Stimulated activated CD4-positive, alpha-beta T cell treated with anti-CD3 and anti-CD28 coated beads, Interleukin-4, amount 100 ng/mL, for 48 hours (primary cell): ENCODE measurements at places on chromosomes 11 and 22.

DNA sequence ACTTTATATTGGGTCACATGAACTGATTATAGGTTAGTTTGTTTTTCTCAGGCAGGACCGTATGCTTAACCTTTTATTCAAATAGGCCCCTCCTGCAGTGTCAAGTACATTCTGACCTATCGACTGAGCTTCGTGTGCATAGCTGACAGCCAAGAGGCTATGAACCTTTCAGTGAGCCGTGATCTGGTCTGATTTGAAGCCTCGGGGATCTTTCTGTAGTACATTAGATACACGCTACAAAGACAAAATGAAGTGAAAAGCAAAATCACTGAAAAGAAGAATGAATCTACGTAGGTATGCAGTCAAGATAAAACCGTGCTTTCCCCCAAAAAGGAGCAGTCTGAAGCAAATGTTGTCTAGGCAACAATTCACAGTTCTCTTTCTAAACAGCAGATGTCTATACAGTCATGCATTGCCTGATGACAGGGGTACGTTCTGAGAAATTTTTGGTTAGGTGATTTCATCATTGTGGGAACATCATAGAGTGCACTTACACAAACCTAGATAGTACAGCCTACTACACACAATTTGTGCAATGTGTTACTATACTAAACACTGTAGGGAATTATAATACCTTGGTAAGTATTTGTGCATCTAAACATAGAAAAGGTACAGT lies 18.1 kb downstream of the JHY start:
- DNase-seq = no peak

GRCh38 chr11:36037031-36037430 lies 93.2 kb downstream of the LDLRAD3 start:
- DNase-seq = no peak

DNA sequence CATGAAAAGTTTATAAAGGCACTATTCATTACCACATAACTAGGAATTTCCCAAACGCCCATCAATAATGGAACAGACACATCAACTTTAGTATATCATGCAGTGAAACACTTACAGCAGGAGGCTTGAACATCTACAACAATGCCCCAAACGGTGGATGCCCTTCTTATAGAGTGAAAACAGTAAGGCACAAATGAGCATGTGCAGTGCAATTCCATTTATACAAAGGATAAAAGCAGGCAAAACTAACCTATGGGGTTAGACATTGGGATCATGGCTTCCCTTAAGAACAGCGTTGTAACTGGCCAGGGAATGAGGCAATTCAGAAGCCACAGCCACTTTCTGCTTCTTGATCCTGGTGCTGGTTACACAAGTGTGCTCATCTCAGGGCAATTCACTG lies 1363.0 kb downstream of the TBC1D22A start:
- no peak for DNase-seq

DNA sequence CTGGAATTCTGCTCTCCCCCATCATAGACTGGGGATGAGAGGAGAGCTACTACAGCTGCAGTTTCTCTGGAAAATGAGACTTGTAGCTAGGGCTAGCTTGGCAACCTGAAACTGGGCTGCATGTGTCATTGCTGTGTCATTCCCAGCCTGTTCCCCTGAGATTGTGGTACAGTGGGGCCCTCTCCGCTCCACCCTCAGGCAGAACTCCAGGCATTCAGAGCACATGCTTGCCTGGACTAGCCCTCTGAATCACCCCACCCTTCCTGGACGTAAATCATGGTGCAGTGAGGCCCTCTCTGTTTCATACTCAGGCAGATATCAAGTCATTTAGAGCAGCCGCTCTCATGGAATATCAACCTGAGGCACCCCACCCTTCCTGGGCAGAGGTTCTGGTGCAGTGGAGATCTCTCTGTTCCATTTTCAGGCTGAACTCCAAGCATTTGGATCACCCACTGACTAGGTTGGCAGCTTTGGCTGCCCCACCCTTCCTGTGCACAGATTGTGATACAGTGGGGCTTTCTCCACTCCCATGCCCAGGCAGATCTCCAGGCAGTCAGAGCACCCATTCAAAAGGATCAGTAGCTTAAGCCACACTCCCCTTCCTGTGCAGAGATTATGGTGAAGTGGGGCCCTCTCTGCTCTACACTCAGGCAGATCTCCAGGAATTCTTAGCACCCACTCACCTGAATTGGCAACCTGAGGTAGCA lies 274.4 kb downstream of the C11orf87 start:
- no peak for DNase-seq

DNA sequence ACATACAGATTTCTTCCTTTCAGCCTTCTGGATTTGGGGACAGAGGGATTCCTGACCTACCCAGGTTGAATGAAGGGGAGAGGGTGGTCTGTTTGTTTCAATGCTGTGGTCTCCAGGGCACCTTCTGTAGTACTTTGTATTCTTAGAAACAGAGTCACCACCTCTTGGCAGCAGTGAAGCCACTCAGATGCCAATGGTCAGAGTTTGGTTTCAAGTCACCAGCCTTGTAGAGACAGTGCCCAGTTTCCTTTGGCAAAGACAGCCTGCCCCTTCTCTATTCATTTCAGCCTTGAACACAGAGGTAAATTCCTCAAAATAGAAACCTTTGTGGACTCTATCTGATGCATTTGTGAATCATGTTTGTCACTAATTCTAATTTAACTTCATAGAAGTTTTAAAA lies 111.7 kb upstream of the RASSF10 start:
- no peak for DNase-seq

DNA sequence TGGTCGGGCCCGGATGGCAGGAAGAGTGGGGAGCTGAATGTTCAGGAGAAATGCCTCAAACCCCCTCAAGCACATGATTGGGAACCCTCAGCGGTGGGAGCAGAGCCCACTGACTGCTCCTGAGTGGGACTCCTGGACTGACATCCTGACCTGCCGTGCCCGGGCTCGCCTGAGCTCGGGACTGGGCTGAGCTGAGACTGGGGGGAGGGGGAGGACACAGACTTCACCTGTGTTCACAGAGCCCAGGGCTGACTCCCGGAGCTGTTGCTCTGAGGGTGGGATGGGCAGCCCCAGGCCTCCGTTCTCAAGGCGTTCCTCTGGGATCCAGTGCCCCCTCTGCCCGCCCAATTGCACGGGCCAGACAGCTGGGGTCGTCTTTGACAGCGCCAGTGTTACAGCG lies 24.6 kb downstream of the DAGLA start:
- DNase-seq = no peak

DNA sequence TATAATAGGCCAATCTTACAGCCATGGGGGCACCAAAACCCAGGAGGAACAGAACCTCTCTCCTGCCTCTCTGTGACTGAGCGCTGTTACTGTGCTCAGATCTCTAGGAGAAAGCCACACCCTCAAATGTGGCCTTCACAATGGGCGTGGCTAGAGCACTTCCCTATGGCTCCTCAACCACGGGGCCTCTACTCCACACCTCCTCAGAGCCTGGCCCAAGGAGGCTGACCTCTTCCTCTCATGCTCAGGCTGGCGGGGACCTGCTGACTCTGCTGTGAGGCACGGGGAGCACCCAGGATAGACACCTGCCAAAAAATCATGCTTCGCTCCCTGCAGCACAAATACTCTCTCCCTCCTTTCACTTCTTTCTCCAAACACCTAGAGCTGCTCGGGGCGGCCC lies 41.0 kb downstream of the C11orf58 start:
- DNase-seq = no peak

DNA sequence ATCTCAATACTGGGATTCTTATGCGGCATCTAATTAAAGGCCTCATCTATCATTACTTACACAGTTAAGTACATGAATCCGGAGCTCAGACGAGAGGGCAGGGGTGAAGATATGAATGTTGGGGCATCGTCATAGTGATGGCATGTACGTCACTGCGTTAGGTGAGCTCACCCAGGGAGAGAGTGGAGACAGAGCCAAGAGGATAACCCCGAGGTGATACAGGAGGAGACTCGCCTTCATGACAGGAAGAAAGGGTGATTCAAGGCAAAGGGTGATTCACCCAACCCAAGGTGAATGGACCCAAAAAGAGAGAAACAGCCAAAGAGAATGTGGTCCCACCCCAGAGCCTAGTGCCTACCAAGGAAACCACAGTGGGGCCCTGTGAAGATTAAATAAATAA lies 132.9 kb upstream of the BLID start:
- DNase-seq = no peak

DNA sequence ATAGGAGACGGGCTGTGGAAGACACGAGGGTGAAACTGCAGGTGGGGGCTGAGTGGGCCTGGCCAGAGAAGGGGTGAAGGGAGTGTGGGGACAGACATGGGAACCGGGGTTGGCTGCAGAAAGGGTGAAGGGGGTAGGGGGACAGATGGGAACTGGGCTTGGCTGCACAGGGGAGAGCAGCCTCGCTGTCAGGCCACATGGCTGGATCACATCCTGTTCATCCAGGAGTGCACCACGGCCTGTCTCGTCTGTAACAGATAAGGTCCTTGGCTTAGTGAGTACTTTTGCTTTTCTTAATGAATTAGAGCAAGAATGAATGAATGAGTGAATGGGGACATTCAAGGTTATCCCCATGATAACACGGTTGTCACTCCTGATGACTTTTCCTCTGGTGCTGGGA lies 13.5 kb downstream of the FBLN1 start:
- no peak for DNase-seq

- no peak for DNase-seq
Observed at GRCh38 chr22:35076630-35077029, 10.7 kb downstream of the ISX start.

DNA sequence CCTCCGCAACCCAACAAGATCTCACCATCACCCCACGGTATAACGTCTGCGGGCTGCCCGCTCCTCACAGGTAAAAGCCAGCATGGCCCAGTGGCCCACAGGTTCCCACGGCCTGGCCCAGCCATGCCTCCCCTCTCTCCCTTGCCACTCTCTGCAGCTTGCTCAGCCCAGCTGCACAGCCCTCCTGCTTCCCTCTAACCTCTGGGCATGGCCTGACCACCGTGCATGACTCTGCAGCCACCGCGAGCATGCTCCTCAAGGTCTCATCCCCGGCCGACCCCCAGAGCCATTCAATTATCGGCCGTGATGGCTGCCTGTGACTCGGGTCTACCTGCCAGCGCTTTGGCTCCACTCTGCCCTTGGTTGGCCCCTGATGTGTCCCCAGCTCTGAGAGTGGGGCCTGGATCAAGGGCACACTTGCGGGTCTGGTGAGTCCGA lies 185.5 kb downstream of the CTTN start:
- DNase-seq = no peak

DNA sequence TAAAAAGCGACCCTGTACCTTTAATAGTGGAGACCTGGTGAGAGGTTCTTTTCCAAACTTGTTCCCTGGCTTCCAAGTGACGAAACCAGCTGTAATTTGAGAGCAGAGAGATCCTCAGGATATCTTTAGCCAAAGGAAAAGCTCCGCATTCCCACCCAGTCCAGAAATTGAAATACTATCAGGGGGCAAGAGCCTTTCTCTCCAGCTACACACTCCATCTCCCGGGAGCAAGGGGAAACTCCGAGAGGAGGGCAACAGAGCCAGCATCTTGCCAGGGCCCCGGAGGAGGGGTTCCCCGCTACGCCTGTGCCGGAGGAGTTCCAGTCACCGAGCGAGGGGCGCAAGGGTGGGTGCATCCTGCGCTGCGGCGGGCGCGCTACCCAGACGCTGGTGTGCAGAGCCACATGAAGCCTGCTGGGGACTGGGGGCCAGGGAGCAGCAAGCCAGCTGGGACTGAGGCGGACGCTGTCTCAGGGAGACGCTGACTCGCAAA lies at the start of gene FIBIN:
Gene FIBIN, plus strand, starts transcription at position 148 of the 493 bp plus-strand sequence. CDS start 415 bp downstream, outside the sequence.
- no peak for DNase-seq

DNA sequence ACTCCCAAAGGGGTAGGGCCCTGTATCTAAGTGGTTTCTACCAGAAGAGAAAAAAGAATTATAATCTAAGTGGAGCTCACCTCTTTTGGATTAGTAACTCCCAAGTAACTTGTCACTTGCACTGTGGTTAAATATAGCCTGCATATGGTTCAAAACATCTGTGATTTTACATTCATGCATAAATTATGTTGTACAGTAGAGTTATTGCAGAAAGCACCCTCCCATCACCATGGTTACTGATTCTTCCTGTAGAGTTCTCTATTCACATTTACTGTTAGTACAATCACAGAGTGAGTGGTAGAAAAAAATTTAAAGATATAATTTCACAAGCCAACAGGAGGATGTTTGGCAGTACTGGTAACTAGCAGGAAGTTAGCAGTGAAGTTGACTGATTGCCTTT lies 80.4 kb downstream of the LRRC4C start:
- no peak for DNase-seq

DNA sequence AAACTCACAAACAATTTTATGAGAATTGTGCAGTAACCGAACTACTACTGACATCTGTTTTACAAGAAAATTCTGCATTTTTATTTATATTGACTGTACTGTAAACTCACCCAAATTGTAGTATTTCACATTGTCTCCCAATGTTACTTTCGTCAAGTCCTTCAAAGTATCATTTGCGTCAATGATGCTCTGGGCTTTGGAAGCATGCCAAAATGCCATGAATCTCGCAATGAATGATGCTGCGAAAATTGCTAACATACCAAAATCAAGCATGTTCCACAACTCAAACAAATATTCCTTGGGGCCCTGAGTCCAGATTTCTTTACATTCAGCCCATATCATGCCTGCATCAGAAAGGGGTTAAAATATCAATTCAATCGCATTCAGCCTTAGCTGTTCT lies 107.6 kb downstream of the TRPC6 start:
- DNase-seq = no peak
